ENCODE measurements at places on chromosomes 3 and 15.

DNA sequence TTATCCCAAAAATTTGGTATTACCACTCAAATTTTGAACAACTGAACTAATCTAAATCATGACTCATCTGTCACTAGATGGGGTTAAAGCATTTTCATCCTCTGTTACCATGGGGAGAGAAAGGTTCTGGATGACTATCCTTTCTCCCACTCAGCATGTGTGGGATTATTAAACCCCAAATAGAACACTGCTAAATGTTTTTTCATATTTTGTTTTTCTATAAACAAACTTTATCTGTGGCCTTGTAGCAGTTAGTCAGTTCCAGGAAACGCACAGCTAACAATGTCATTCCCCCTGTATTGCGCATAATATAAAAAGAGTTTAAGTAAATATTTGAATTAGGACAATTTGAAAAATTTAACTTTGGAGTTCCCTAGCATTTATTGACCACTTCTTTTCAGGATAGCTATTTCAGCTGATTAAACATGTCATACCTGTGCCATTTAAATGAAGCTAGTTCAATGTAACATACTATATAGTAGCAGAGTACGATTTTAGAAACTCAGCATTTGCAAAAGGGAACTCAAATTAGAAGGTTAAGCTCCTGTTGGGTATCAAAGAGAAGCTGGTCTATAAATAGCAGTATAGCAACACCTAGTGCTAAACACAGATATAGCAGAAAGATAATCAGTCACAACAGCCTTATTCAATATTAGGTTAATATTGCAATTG, 9.2 kb upstream of the TMEM212 start:
- no peak for DNase-seq

DNA sequence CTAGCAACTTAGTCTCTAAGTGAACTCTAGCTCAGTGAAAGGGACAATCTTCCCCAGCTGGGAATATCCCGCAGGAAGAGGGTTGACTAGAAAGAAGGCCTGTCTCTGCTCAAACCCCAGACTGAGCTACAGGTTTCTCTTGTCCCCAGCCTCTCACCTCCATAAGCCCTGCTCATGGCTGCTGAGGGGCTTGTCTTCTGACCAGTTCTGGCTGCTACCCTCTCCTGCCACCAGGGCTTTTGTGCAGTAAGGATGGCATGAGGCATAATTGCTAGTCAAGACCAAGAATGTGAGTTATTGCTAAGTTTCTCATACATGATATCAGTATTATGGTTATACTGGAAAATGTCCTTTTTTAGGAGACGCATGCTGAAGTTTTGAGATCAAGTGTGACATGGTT, 21.3 kb downstream of the WDR53 start:
- no peak for DNase-seq

DNA sequence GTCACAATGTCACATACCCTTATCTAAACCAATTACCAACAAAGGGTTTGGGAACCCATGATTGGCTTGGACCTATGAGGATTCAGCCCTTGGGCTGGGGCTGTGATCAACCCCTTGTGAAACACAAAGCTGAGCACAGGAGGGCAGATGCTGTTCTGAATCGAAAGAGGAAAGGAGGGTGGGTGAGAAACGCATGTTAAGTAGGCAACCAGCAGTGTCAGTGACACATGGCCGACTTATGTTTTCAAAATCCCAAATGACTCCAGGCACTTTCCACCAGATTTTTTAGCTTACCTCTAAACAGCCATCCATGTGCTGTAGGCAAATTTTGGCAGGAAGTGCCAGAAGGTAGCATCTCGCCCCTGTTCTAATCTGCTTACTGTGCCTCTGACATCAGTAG, 34.1 kb upstream of the KLHL25 start:
- no peak for DNase-seq

DNA sequence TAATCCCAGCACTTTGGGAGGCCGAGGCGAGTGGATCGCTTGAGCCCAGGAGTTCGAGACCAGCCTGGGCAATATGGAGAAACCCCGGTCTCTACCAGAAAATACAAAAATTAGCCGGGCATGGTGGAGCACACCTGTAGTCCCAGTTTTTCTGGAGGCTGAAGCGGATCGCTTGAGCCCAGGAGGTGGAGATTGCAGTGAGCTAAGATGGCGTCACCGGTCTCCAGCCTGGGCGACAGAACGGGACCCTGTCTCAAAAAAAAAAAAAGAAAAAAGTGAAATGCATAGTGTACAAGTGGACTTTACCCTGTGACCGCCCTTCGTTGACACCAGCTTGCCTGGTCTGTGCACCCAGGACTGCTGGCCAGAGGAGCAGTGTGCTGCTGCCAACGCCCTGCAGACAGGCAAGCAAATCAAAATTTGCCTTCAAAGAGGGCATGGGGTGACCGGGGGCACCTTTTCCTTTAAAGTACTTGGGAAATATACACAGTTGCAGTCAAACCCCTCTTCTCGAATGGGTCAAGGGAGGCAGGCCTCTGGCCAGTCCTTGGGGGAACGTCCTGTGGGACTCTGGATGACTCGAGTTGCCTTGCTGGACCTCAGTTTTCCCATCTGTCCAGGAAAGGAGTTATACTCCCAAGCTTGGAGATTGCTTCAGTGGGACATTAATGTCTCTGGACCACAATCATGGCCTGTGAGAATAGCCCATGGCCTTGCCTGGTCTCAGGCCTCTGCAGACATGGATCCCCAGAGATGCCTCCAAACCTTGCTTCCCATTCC, 1.0 kb downstream of the XYLB start:
- DNase-seq: no peak

DNA sequence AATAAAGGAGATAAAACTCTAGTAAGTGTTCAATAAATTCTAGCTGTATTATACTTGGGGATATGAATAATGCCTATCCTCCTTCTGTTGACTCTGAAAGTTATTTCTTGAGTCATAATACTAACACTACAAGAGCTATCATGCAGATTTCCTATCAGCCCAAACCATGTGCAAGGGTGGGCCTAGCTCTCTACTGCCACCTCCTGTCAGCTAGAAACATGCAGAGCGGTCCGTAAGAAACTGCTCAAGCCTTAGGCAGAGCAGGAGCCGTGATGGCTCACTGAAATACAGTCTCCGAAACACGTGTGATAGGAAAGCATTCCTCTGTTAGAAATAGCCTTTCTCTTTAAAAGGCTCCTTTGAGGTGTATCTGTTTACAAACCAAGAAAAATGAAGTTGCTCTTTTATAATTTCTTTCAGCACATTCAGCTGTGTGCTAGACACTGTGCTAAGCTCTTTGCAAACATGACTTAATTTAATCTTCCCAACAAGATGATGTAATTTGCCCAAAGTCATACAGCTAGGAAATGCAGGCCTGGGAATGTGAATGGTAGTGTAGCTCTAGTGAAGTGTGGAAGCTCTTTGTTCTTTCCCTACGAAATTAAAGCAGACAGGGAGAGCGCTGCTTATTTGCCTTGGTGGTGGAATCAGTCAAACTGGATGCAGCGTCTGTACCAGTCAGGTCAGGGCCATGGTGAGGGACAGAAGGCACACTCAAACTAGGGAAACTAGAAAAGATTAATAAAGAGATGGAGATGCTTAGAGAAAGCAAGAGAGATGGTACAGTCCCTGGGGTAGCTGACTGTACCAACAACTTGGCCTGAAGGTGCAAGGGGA, 43.1 kb downstream of the MTHFS start:
- peak; percentile 32 for DNase-seq

- peak; percentile 90 for DNase-seq
Measured at GRCh38 chr15:42490671-42491538, at the start of gene ZNF106. Gene ZNF106 (minus strand): TSS chr15:42491141. CDS start chr15:42472289, 18,852 bp downstream.

DNA sequence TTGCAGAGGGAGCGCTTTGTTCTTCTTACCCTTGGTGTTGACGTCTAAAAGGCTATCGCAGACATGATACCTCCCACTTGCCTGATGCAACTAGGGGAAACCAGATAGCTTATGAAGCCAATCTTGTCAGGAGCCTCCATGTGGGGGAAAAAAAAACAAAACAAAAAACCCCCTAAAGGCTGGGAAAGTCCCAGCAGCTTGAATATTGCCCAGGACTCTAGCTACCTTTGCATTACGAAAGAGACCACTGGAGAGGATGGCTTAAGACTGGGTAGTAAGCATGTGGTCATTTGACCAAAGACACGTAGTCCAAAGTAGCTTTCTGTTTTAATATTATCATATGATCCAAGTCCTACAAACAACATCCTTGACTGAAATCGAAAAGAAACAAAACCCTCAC, 120.7 kb upstream of the WNT5A start:
- no peak for DNase-seq

DNA sequence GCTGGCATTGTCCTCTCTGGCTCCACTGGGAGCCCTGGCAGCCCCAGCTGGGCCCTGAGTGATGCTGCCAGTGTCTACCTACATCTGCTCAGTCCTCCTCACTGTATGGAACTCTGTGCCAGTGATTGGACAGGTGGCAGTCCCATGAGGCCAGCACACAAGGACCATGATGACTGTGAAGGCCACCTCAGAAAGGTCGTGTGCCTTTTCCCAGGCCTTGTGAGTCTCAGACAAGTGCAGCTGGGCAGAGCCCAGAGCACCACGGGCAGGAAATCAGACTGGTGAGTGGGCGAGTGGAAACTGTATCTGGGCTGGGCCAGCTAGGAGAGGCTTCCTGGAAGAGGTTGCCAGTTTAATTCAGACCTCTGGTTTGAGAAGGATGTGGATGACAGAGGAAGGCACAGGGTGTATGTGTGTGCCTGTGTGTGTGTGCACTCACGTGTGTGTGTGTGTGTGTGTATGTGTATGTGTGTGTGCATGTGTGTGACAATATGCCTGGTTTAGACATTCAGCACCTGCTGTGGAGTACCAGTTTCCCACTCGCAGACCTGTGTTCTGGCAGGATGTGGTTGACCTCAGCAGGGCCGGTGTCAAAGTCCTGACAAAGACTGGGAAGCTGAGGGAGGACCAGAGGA, 7.0 kb downstream of the MAPKAPK3 start:
- DNase-seq: peak; percentile 34

- DNase-seq: peak; percentile 38
Measured at GRCh38 chr3:142987080-142987700, 14.2 kb upstream of the U2SURP start.

DNA sequence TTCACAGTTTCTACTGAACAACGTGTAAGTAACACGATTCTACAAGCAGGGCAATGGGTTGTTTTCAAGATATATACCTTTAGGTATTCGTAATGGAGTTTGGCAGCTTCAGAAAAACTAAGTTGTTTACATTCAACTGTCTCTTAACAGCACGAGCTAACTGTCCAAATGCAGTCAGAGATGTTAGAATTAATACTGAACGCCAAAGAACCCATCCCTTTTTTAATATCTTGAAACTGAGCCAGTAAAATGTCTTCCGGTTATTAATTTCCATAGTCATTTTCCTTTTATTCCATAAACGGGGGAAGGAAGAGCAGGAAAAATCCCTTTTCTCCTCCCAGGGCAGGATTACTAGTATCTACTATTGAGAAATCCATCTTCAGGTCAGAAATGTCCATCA, 129.0 kb upstream of the THBS1 start:
- DNase-seq: no peak

DNA sequence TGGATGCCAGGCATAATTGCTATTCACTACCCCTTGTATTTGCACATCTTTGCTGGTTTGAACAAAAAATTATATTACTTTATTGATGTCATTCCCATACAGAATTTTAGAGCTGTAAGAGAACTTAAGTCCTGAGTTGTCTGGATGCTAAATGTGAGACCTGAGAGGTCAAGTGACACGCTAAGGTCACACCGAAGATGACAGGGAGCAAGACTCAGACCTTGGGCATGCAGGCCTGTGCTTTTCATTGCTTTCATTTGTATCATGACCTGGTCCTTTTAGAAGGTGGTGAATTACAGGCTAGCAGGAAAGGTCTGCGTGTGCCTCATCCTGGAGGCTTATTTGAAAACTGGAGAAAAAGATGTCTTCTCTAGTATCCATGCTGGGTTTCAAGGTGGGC, 312.0 kb upstream of the RASGRP1 start:
- DNase-seq: no peak

DNA sequence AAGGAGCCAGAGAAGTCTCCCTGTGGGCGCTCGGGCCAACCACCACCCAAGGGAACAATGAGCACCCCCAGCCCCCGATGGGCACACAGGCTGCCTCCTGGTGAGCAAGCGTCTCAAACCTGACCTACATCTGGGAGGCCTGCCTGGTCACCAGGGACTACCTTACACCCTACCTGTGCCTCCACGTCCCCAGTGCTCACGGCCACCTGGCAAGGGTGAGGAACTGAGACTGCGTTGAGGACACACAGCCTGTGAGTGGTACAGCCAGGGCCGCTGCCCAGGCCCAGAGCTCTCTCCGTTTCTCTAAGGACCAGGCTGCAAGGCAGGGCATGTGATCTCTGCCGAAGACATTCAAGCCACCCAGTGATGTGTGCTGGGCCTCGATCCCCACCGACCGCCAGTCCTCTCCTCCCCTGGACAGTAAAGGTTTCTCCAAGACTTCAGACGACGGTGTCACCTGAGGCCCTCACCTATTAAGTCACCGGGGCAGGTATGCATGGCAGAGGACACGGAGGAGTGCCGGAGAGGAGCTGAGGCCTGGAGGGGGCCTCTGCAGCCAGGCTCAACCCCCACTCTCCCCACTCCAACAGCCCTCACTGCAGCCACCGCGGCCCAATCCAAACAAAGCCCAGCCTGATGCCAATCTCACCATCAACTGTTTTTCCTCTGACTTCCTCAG, 2.8 kb downstream of the GOLGA8A start:
- no peak for DNase-seq

- no peak for DNase-seq
Measured at GRCh38 chr3:113668015-113668414, 28.4 kb downstream of the USF3 start.

DNA sequence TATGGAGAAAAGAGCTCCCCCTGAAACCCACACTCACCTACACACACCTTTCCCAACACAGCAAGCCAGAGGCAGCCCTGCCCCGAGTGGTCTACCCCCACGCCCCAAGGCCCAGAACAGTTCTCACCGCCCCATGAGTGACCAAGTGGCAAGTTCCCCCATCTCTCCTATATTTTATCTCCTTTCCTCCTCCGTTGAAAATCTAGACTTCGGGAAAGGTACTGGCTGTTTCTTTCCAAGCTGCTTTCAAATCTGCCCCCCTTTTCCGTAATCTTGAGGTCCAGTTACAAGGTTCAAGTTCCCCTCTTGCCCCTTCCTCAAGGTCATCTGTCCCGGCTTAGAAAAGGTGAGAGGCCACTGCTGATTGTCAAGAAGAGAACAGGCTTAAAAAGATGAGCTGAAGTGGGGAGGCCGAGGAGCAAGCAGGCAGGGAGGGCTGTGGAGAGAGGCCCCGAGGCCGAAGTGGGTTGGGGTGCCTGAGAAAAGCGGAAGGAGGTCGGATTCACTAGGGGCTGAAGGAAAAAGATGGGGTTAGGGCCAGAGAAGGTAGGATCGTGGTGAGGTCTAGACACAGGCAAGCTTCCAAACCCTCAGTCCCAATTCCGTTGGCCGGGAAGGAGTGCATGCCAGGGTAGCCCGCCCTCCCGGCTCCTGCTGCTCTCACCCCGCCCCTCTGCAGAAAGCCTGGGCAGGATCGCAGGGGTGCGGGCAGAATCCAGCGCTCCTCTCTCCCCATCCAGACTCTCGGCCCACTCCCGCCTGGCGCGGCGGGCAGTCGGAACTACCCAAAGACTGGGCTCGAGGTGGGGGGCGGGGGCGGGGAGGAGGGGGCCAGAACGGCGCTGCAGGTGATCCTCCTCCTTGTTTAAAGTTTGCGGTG, 1.7 kb downstream of the SEMA5B start:
- DNase-seq: no peak

GRCh38 chr3:171986176-171986575, 53.2 kb upstream of the FNDC3B start:
- DNase-seq: no peak
